ENCODE measurements at places on chromosomes 11 and 22.

GRCh38 chr11:67372993-67373647, at the start of gene CLCF1:
TSS of gene CLCF1 (minus strand) at chr11:67373598. CDS start at chr11:67373539, 59 bp downstream.
- DNase-seq: no peak

- peak; percentile 34 for DNase-seq
These were observed 12.7 kb downstream of the MED15 start for GRCh38 chr22:20520093-20520511.

- DNase-seq: no peak
These were observed 769 bp upstream of the CDC42EP1 start for GRCh38 chr22:37559521-37559900.

- DNase-seq: no peak
These were observed 50.1 kb downstream of the FBLN1 start for GRCh38 chr22:45552580-45553350.

DNA sequence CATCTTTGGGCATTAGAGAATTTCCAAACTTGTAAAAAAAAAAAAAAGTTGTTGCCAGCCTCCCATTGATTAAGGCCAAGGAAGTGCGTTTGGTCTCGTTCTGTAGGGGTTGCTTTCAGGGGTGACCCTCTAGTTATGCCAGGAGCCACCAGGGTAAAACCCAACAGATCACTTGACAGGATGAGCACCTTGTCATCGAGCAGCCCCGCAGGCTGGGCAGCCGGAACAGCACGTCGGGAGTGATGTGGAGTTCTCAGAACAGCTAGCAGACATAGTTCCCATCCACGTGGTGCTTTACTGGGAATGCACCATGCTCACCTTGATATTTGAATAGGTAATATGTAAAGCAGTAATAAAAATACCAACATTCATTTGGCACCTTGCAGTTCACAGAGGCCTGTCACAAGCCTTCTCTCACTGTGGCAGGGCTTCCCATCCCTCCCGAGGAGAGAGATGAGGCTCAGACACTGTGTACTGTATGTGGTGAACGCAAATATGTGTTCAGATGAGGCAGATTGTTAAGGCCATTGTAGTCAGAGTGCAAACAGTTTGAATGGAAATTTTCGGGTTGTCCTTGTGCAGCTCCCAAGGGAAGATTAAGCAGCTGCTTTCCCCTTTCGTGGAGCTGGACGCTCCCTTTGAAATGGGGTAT, 70.9 kb upstream of the SORL1-AS1 start:
- DNase-seq: no peak

DNA sequence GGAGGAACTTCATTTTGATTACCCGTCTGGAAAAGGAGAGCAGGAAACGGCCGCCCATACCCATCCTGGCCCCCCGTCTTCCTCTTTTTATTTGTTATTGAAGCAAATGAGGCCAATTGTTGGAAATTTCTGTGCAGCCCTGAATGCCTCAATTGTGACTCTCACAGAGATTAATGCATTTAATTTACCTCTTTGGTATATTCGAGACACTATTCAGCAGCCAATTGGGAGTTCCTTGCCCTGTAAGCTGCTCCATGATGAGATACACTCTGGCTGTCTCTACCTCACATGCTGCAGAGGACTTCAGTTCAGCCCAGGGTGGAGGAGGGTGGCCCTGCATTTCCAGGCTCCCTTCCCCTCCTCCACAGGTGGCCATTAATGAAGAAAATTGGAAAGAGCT, 60.6 kb upstream of the NTM start:
- DNase-seq: no peak

DNA sequence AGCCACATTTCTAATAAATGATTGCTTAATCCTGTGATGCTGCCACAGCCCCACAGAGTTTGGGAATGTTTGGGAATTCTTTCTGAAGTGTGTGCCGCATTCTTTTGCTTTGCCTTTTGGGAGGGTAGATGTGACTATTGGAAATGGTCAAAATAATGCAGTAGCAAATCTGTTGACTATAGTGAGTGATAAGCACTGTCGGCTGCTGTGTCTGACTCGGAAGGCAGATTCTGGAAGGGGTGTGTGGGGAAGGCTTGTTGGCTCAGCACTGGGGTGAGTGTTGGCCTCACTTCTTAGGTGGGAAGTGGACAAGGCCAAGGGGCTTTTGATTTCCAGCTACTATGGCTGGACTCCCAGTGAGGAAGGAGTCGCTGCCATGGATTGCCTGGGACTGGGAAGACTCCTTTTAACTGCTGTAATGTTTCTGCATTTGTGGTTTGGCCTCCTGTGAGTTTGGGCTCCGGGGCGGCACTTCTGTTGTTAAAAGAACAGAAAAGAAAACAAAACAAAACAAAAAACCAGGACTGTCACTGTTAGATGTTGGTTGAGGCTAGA, 20.1 kb downstream of the ZBTB16 start:
- no peak for DNase-seq

DNA sequence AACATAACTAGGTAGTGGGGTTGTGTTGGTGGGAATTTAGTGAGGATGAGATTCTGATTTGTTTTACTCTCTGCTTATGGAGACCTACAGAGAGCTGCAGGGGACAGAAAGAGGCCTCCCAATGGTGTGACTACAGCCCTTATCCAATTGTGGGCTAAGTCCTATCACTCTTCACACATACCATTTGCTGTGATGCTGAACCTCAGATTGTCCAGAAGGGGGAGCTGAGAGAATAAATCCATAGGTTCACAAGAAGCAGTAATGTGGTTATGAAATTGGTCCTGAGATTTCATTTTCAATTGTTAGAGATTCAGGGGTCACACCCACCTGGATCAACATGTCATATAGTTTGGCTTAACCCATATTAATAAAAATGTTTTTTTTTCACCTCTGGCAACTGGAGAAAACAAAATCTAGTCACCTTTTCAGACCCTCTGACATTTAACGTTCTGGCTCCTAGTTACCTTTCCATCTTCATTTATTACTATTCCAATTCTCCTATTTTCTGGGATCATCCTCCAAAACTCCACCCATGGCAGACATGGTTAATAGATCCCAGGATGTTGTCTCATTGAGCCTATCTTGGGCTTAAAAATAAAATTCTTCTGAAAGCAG, 53.3 kb upstream of the PTPN5 start:
- DNase-seq: no peak

DNA sequence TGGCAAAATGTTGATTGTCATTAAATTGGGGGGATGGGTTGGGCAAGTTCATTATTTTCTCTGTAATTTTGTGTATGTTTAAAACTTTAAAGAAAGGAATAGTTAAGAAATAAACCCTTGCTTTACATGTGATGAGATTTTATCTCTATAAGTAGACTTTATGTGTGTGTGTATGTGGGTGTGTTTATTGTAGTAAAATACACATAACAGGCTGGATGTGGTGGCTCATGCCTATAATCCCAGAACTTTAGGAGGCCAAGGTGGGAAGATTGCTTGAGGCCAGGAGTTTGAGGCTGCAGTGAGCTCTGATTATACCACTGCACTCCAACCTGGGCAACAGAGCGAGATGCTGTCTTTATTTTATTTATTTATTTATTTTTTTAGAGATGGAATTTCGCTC, 83.2 kb downstream of the KIAA1671 start:
- DNase-seq: no peak

DNA sequence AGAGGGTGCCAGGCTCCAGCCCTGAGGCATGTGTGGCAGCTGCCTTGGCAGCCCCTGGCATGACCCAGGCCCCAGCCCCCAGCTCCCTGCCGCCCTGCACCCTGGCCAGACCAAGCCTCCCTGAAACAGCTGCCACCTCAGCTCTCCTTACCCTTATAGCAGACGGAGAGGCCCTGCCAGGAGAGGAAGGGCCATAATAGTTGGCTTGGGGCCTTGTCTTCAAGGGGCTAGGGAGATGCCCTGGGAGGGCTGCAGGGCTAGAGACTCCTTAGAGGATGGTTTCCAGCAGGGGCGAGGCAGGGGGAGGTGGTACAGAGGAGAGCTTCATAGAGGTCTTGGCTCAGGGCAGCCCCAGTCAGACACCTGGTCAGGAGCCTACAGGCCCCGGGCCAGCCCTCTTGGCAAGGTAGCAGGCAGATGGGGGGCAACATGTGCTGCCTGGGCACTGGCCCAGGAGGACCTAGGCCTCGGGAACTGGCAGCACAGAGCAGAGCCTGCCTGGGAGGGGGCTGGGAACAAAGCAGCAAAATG, 13.0 kb downstream of the SMTN start:
- no peak for DNase-seq

- DNase-seq: no peak
These were observed 422.1 kb upstream of the FAT3 start for GRCh38 chr11:91802475-91802874.

GRCh38 chr11:93169950-93170561, 27.7 kb downstream of the SLC36A4 start:
- DNase-seq: no peak

GRCh38 chr22:29555065-29555644, 1.6 kb upstream of the THOC5 start:
- DNase-seq: no peak

DNA sequence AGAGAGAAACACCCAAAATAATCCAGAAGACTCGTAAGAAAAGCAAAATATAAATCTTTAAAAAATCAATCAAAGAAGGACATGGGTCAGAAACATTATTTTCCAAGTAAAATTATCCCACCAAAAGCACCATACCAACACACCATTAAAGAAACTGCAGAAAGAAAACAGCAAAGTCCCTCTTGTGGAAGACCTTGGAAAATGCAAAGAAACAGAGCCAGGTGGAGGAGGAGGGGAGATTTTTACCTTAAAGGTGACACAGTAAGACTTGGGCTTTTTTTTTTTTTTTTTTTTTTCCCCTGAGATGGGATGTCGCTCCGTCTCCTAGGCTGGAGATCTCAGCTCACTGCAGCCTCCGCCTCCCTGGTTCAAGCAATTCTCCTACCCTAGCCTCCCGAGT, 123.8 kb downstream of the LARGE1 start:
- DNase-seq: no peak

DNA sequence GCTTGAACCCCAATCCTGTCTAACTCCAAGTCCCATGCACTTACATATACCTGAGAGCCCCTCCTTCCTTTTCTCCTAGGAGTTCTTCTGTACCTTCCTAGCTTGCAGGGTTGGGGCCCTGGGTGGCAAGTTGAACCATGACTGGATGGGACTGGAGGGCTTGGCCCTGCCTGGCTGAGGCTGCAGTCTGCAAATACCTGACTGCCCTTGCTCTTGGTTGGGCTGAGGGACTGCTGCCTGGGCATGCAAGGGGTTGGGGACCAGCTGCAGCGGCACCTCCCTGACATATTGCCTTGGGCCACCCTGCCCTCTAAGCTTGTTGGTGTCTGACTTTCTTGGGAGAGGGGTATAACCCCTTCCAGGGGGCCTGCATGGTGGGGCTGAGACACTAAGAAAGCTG, 9.8 kb upstream of the SLC39A13 start:
- DNase-seq: no peak

DNA sequence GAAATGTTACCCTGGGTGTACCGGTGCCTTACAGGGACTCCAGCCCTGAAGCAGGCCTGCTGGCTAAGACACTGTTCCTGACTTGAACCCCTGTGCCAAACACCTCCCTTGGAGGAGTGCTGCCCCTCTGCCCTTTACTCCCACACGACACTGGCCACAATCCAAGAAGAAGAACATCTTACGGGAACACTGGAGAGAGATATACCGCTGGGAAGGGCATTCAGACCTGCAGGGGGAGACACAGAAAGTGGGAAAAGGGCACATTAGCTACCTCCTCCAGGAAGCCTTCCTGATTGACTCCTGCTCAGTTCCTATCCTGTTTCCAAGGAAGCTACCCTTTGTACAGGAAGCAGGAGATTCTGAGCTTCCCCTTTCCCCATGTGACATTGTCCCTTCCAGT, 18.7 kb downstream of the TMPRSS13 start:
- DNase-seq: no peak

DNA sequence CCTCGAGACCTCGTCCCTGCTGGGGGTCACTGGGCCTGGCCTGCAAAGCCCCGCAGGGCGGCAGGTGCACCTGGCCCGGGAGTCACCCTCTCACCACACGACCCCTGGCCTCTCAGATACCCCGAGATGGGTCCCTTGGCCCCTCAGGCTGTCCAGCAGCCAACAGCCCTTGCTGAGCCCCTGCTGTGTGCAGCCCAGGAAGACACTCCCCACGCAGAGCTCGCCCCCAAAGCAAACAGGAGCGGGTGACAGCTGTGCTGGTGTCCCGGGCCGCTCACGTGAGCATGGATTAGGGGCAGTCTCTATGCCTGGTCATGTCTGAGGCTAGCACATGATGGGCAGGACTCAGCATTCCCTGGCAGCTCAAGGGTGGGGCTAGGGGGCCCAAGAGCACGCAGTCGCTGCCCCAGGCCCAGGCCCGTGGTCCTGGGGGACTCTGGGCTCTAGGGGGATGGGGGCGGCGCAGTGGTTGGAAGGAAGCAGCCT, 31.3 kb downstream of the WNT7B start:
- DNase-seq: no peak

- peak; percentile 21 for DNase-seq
These were observed 70.3 kb downstream of the TNRC6B start for GRCh38 chr22:40247976-40248375.

GRCh38 chr22:36977947-36978660, 41.1 kb downstream of the TST start:
- DNase-seq: peak; percentile 88

- no peak for DNase-seq
These were observed 377.7 kb downstream of the TENM4 start for GRCh38 chr11:79062814-79063762.

DNA sequence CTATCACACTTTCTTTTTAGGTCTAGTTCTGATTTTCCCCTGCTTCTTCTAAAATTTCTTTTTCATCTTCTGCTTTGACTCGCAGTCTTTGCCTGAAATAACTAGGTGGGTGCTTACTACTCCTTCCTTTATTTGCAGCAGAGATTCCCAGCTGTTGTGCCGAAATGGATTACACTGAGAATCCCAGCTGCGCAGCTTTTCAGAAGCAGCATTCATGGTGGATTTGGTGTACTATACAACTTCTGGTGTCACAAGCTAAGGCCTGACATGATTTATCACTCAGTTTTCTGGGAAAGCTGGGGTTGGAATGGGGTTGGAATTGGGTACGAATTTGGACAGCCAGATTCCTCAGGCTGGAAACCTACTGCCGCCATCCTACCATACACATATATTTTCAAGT, 6.0 kb upstream of the XKR3 start:
- no peak for DNase-seq

DNA sequence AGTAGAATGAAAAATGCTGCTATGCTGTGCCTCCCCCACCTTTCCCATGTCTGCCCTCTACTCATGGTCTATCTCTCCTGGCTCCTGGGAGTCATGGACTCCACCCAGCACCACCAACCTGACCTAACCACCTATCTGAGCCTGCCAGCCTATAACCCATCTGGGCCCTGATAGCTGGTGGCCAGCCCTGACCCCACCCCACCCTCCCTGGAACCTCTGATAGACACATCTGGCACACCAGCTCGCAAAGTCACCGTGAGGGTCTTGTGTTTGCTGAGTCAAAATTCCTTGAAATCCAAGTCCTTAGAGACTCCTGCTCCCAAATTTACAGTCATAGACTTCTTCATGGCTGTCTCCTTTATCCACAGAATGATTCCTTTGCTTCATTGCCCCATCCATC, 14.9 kb upstream of the HBE1 start:
- DNase-seq: no peak

Measured in activated CD4-positive, alpha-beta T cell treated with anti-CD3 and anti-CD28 coated beads, Interleukin-2, amount 50 U/mL, for 4 hours (primary cell).